SJSA1 (cell line): ENCODE measurements at places on chromosomes 1 and 21. TPM values are rescaled to one million over a fixed set of nuclear protein-coding genes. Genes with fewer than 3 reads are reported as not detected.

Gene CRB1
- 0.05 TPM in 1 of 2 replicates, not detected in the other for total RNA-seq

DNA sequence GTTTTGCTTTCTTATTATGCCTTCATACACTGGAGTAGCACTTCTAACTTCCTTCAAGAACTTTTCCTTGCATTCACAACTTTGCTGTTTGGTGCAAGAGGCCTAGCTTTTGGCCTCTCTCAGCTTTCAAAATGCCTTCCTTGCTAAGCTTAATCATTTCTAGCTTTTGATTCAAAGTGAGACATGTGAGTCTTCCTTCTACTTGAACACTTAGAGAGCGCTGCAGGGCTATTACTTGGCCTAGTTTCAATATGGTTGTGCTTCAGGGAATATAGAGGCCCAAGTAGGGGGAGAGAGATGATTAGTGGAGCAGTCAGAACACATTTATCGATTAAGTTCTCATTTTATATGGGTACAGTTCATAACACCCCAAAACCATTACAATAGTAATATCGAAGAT, 12.4 kb downstream of the ANGEL2 start:
- DNase-seq, result no peak

DNA sequence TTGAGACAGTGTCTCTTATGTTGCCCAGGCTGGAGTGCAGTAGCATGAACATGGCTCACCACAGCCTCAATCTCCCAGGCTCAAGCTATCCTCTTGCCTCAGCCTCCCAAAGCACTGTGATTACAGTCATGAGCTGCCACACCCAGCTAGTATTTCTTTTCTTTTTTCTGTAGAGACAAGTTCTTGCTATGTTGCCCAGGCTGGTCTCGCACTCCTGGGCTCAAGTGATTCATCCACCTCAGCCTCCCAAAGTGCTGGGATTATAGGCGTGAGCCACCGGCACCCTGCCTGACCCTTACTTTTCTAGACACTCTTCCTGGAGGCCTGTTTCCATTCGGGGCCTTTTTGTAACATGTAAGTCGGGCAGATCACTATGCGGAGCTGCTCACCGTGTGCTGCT, 30.1 kb upstream of the SRP9 start:
- no peak for DNase-seq

GRCh38 chr21:15809818-15810217, 80.0 kb downstream of the USP25 start:
- DNase-seq, result no peak

DNA sequence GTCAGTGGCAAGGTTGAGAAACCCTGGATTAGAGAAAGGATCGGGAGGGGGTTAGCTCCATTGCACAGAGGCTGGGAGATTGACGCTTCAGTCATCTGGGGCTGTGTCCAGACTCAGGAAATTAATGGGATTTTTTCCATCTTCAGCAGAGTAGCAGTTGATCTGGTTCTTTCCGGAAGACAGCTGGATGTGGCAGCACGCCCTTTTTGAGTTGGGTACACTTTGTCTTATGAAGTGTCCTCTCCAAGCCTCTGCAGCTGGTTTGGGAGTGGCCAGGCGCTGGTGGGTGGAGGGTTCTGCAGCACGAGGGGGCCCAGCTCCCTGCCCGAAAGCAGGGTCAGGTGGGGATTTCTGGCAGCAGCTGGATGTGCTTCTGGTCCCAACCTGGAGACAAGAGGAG, 95.1 kb downstream of the TAS1R2 start:
- no peak for DNase-seq

DNA sequence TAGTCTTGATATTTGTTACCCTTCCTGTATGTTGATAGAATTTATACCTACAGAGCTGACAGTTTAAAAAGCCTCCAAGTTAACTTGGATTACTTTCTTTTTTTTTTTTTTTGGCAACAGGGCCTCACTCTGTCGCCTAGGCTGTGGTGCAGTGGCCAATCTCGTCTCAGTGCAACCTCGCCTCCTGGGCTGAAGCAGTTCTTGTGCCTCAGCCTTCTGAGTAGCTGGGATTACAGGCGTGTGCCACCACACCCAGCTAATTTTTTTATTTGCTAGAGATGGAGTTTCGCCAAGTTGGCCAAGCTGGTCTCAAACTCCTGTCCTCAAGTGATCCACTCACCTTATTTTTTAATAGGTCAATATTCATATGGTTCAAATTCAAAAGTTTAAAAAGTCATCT, 32.7 kb downstream of the WDTC1 start:
- no peak for DNase-seq
